ENCODE measurements at places on chromosomes 5 and 9.

DNA sequence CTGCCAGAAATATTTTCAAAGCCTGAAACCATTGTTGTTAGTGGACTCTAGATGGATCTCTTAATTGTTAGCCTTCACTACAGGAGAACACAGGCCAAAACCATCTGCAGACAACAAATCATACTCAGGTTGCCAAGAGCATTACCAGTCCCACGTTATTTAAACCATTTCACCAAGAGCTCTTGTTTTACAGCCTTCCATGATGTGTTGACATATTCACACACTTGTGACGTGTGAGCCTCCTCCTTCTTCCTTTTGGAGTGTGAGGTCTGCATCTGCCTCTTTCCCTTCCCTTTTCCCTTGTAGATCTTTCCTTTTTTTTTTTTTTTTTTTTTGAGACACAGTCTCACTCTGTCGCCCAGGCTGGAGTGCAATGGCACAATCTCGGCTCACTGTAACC lies 279.0 kb downstream of the AUH start:
- no peaks in the 10 kb centered on the region for H3K27me3 ChIP-seq
- H3K4me3 ChIP-seq = no peak overlapping the region

DNA sequence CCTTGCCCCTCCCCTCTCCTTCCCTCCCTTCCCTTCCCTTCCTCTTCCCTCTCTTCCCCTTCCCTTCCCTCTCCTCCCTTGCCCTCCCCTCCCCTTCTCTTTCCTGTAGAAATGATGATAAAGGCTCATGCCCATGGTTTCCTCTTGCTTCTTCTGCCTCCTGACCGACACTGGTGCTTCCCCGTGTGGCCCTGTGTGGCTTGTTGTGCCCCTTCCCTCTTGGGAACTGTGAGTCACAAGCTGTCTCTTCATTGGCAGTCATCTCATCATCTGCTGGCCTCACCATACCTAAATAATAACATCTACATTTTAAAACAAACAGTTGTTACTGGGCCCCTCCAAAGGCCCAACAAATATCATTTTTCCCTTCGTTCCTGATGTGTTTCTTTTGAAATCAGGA lies 11.7 kb upstream of the CARNMT1 start:
- no peak for DNase-seq
- no peak overlapping the region for H3K4me3 ChIP-seq
- H3K27me3 ChIP-seq = no peaks in the 10 kb centered on the region
- no peaks in the 10 kb centered on the region for H3K36me3 ChIP-seq

DNA sequence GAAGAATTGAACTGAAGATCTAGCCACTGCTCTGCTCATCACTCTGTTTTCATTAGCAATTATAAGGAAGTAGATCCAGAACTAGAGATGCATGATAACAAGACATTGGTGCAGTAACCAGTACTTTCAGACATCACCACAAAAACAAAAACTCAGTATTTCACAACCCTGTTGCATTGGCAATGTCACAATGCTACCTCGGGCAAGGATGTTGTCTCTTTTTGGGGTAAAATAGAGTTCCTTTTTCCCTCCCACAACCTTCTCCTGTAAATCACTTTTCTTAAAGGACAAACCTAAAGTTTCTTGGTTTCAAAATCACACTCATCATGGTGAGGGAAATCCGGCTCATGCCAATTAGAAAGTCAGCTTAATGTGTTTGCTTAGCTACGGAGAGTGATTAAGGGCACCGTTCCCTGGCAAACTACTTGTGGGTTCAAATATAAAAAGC lies 420.1 kb upstream of the MEF2C start:
- no peak overlapping the region for H3K4me3 ChIP-seq
- no peaks in the 10 kb centered on the region for H3K36me3 ChIP-seq
- no peaks in the 10 kb centered on the region for H3K27me3 ChIP-seq
- no peak for DNase-seq

GRCh38 chr9:86876621-86877196 lies 70.6 kb downstream of the GAS1 start:
- no peaks in the 10 kb centered on the region for H3K36me3 ChIP-seq
- peaks cover 4% of the 10 kb centered on the region for H3K27me3 ChIP-seq
- H3K4me1 ChIP-seq = no peaks in the 10 kb centered on the region
- no peak overlapping the region for H3K27ac ChIP-seq
- H3K4me3 ChIP-seq = no peak overlapping the region

DNA sequence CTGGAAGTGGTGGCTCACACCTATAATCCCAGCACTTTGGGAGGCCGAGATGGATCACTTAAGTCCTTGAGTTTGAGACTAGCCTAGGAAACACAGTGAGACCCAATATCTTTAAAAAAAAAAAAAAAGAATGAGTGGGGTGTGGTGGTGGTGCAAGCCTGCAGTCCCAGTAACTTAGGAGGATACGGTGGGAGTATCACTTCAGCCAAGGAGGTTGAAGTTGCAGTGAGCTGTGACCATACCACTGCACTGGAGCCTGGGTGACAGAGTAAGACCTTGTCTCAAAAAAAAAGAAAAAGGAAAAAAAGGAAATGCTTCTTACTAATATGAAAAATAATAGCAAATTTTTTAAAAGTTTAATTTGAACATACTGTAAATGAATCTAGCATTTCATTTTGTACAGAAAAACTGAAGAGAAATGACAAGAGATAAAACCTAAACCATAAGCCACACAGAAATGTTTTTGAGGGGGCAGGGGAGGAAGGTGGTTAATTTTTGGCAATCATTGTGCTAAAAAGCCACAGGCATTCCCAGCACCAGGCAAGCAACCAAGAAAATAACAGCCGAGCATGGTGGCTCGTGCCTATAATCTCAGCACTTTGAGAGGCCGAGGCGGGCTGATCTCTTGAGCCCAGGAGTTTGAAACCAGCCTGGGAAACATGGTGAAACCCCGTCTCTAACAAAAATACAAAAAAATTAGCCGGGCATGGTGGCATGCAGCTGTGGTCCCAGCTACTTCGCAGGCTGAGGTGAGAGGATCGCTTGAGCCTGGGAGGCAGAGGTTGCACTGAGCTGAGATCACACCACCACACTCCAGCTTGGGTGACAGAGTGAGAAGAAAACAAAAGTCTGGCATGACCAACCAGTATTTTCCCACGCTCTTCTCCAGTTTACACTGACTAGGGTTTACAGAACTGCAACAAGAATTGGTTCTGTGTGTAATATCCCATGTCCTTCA lies 114.5 kb upstream of the NR5A1 start:
- H3K27ac ChIP-seq = peak overlapping the region; percentile 90
- H3K4me3 ChIP-seq = no peak overlapping the region
- H3K27me3 ChIP-seq = no peaks in the 10 kb centered on the region
- DNase-seq = peak; percentile 55

DNA sequence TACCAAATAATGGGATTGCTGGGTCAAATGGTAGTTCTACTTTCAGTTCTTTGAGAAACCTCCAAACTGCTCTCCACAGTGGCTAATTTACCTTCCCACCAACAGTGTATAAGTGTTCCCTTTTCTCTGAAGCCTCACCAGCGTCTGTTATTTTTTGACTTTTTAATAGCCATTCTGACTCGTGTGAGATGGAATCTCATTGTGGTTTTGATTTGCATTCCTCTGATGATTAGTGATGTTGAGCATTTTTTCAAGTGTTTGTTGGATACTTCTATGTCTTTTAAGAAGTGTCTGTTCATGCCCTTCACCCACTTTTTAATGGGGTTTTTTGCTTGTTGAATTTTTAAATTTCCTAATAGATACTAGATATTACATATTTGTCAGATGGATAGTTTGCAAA lies 28.4 kb upstream of the SUSD1 start:
- no peak overlapping the region for H3K4me3 ChIP-seq
- no peaks in the 10 kb centered on the region for H3K27me3 ChIP-seq
- H3K4me1 ChIP-seq = no peaks in the 10 kb centered on the region
- no peak for DNase-seq
- no peak overlapping the region for H3K27ac ChIP-seq

DNA sequence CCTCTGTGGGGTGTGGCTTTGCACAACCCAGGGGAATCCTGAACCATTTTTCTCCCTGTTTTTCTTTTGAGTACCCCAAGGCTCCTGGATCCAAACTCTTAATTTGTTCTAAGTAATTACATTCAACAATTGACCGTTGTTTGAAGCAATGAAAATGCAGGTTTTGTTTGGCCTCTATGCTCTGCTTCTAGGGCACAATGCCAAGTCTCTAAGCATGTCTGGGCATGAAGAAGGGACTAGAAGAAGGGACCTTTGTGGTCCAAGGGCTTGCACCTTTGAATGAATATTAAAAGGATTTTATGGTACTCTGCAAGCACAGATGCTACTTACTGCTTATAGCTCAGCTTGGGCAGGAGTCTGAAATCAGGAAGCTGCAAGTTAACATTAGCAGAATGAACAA lies 6.6 kb upstream of the ENC1 start:
- peaks cover 2% of the 10 kb centered on the region for H3K27me3 ChIP-seq
- no peaks in the 10 kb centered on the region for H3K36me3 ChIP-seq
- DNase-seq = no peak
- no peak overlapping the region for H3K4me3 ChIP-seq

DNA sequence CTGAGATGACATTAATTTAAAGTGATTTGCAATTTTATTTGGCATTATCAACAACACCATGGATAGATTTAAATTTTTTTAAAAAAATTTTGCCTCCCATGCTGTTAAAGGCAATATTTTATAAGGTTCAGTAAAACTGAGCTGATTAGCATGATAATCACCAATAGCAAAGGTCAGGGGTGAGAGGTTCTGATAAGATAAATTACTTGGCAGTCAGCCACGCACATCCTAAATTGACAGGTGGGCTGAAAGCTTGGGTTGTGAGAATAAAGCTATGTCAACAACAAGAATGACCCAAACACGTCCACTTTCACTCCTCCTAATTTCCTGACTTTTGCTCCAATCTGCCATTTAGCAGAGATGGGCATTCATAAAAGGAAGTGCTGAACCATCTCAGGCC lies 127.1 kb downstream of the LHFPL2 start:
- no peaks in the 10 kb centered on the region for H3K36me3 ChIP-seq
- H3K27me3 ChIP-seq = no peaks in the 10 kb centered on the region

- peaks cover 4% of the 10 kb centered on the region for H3K4me1 ChIP-seq
- H3K36me3 ChIP-seq = no peaks in the 10 kb centered on the region
- DNase-seq = no peak
- no peak overlapping the region for H3K4me3 ChIP-seq
Measured at GRCh38 chr9:4814913-4815312, 22.2 kb downstream of the RCL1 start.

GRCh38 chr9:70618784-70619183 lies 204.3 kb upstream of the KLF9 start:
- H3K27ac ChIP-seq = no peak overlapping the region
- no peaks in the 10 kb centered on the region for H3K36me3 ChIP-seq
- no peaks in the 10 kb centered on the region for H3K4me1 ChIP-seq
- H3K4me3 ChIP-seq = no peak overlapping the region
- no peaks in the 10 kb centered on the region for H3K27me3 ChIP-seq

DNA sequence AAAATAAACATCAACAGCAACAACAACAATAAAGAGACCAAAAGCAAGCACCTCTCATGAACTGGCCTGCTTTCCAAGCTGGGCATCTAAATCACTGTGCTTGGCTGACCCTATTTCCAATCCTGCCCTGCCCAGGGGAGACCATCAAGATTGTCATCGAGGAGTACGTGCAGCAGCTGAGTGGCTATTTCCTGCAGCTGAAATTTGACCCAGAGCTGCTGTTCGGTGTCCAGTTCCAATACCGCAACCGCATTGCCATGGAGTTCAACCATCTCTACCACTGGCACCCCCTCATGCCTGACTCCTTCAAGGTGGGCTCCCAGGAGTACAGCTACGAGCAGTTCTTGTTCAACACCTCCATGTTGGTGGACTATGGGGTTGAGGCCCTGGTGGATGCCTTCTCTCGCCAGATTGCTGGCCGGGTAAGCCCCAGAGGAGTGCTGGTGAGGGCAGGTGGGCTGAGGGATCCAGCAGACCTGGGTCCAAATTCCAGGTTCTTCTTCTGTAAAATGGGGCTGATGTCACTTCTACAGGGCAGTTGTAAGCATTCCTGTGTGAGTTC lies 15.6 kb downstream of the PTGS1 start:
- no peaks in the 10 kb centered on the region for H3K36me3 ChIP-seq
- DNase-seq = no peak
- H3K4me3 ChIP-seq = no peak overlapping the region
